ENCODE measurements at places on chromosomes 16 and 17.

GRCh38 chr16:65219786-65220185 is 97.9 kb upstream of the CDH11 start:
- DNase-seq: no peak

DNA sequence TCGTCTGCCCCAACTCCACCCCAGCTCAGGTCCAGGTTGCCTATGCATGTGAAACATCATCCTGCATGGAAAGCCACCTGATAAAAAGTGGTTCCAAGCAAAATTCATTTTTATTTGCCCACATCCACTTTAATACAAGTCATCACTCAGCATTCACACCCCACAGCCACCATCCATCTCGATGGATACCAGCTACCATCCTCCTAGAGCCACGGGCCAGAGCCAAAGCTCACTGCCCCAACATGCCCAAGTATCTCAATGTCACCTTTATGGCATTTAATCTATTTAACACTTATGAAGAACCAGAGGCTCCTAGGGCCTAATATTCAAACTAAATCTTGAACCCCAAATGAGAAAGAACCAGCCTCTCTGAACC is 70.5 kb downstream of the COPRS start:
- no peak for DNase-seq

DNA sequence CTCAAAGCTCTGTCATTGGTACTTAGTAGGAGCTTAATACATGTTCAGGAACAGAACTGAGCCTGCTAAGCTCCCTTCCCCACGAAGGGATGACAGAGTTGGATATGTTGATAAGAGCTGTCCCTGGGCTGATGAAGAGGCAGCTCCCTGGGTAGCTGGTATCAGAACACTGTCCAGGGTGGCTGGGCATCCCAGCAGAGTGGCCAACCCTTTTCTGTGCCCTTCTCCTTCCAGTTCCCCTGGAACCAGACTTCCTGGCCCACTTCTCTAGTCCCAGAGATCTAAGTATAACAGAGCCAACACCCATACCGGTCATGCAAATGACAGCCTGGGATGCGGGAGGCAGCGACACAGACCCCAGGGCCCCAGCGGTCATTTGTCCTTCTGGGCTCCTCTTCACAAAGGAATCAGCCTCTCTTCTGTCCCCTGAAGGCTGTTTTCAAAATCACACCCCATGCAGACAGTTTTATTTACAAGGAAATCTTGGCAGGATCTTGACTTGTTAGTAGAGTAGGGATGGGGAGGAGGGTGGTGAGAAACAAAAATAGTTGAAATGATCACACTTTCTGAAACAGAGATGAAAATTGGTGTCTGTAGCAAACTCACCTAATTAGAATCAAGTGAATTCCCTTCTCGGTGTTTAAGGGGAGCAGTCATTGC is 1.4 kb upstream of the RHBDL3 start:
- DNase-seq: no peak

DNA sequence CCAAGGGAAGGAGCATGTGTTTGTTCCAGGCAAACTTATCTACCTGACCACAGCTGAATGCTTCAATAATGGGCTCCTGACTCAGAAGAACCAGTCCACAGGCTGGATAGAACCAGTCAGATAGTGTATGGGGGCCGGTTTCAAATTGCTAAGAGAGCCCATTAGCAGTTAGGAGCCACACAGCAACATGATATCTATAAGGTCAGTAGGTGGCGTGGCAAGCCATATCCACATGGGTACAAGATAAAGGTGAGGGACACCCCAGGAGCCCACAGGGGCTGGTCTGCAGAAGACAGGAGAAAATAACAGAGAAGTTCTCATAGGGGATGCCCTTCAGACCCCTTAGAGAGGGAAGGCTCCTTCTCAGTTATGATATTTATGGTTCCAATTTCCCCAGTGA is 31.6 kb upstream of the CDRT15 start:
- no peak for DNase-seq
